H4 (cell line): ENCODE measurements at places on chromosomes 1 and 21. TPM values are rescaled to one million over a fixed set of nuclear protein-coding genes. Genes with fewer than 3 reads are reported as not detected.

MKNK1 gene
- 21.8 and 23.2 TPM in 2 replicates for total RNA-seq

SERINC2 gene
- 9.9 and 15.0 TPM in 2 replicates for total RNA-seq

SZT2 gene
- total RNA-seq: 4.2 and 6.3 TPM in 2 replicates

ALPL gene
- total RNA-seq: 0.14 TPM in 1 of 2 replicates, not detected in the other

GRCh38 chr1:219432191-219432606, 180.7 kb downstream of the ZC3H11B start:
- DNase-seq: no peak

DNA sequence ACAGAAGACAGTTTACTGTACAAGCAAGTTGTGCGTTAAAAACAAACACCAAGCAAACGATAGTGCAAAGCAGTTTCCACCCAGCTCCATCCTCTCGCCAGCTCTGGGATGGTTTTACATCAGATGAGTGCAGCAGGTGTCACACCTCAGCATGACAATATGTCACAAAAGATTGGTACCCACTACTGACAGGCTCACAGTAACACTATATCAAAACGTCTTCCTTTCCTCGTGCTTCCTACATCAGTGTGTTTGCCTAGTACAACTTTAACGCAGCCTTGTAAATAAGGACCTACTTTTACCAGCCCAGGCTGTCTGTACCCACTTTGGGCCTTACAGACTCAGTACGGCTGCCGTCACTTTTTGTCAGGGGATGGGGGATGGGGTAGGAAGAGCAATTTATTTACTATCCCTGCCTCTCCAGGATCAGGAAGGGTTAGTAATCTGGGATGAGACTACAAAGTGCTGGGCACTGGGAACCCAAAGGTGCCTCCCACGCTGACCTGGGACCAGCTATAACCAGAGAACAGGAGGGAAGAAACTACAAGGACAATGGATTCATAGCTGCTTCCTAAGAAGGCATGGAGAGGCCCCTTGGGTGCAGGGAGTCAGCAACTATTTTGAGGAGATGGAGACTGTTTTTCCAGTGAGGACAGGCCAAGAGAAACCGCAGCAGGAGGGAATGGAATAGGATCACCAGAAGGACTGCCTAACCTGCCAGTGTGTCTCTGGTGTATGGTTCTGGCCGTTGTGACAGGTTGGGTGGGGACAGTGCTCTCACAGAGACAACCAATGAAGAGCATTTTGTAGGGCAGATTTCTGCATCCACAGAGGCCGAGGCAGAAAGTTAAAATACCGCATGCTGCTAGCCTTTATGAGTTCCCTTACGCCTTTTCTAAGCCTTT, 30.2 kb downstream of the RUNX3 start:
- no peak for DNase-seq

DNA sequence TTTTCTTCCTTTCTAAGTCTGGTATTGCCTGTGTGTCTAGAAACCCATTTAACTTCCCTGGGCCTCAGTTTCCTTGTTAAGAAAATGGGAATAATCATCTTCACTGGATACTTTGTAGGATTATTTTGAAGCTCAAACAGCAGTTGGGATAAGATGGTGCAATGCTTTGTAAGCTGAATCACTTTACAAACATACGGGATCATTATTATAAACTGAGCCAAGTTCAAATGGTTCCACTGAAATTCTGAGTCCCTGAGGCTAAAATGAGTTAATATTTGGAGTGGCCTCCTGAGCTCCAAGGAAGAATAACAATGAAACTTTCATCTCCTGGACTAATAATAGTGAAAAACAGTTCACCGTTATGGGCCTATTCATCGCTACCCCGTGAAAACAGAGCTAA, 388.0 kb downstream of the PLPP3 start:
- DNase-seq: no peak

GRCh38 chr1:66542811-66543767, 9.1 kb downstream of the SGIP1 start:
- DNase-seq: peak; percentile 83
